ENCODE measurements at places on chromosomes 1 and 21.

GRCh38 chr1:181021159-181021558, 1.5 kb downstream of the STX6 start:
- peak overlapping the region; percentile 93 for H3K27ac ChIP-seq
- H3K36me3 ChIP-seq = peaks cover 3% of the 10 kb centered on the region
- peaks cover 26% of the 10 kb centered on the region for H3K4me1 ChIP-seq
- H3K27me3 ChIP-seq = no peaks in the 10 kb centered on the region

- H3K4me1 ChIP-seq = peaks cover 50% of the 10 kb centered on the region
- DNase-seq = no peak
- peak overlapping the region; percentile 97 for H3K27ac ChIP-seq
- H3K36me3 ChIP-seq = peaks cover 17% of the 10 kb centered on the region
- H3K4me3 ChIP-seq = no peak overlapping the region
Measured at GRCh38 chr1:9369964-9370788, 77.5 kb downstream of the SPSB1 start.

DNA sequence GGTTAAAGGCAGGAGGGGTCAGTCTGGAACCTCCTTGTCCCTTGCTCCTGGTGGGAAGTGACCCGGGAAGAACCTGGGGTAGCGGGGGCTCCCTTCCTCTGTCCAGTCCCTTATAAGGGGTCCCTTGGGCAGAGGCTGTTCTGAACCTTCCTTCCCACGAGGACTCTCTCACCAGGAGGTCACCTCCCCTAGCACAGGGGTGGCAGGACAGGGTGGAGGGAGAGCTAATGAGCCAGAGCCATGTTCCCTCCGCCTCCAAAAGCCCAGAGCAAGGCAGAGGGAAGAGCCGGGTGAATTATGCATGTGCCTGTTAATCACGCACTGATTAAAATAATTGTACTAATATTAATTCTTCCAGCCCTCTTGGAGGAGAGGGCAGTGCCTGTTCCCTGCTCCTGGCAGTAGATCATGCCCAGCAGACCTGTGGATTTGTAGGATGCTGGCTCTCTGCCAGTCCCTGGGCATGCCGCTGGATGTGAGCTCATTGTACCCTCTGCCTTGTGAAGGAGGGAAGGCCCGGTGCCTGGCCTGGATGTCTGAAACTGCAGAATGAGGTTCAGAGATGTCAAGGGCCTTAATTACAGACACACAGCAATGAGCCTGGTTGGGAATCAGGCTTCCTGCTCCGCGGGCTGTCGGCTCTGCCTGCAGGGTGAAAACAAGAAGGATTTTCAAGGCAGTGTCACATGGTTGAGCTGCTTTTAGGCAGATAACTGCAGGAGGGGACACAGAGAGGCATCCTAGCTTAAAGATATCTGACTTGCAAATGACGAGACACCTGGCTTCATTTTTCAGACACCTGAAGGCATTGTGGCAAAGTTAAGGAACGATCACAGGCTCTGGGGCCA, 68.2 kb downstream of the IGSF21 start:
- peaks cover 4% of the 10 kb centered on the region for H3K27me3 ChIP-seq
- H3K36me3 ChIP-seq = no peaks in the 10 kb centered on the region
- H3K4me1 ChIP-seq = no peaks in the 10 kb centered on the region
- H3K4me3 ChIP-seq = no peak overlapping the region

DNA sequence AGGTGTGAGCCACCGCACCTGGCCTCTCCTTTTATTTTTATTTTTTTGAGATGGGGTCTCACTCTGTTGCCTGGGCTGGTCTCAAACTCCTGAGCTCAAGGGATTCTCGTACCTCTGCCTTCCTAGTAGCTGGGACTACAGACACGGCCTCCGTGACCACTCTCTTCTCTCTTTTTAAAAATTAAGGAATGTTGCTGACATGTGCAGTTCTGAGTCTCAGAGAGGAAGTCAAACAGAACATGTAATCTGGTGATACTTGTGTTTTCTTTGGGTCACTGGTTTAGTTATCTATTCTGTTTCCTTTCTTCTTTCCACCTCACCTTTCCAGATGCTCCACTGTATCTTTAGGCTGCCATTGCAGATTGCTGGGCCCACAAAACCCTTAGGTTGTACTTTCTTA, 2.7 kb downstream of the WDTC1 start:
- no peak overlapping the region for H3K4me3 ChIP-seq
- no peak overlapping the region for H3K27ac ChIP-seq
- DNase-seq = no peak
- no peaks in the 10 kb centered on the region for H3K27me3 ChIP-seq
- peaks cover 30% of the 10 kb centered on the region for H3K4me1 ChIP-seq

DNA sequence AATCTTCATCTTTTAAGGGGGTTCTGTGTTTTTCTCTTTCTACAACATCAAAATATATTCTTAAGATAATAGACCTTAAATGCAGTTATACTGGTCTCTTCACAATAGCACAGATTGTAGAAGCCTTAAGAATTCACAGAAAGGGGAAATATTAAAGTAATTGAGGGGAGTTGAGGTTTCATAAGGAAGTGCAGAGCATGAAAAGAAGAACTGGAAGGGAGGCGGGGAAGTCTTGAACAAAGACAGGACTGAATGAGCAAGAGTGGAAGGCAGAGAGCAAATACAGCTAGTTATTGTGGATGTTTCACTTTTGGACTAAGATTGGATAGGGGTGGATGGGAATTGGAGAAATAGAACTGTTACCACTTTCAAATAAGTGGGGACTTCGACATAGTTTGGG, 67.7 kb downstream of the PTGER3 start:
- no peaks in the 10 kb centered on the region for H3K4me1 ChIP-seq
- DNase-seq = no peak
- H3K27ac ChIP-seq = no peak overlapping the region
- no peaks in the 10 kb centered on the region for H3K36me3 ChIP-seq
- H3K4me3 ChIP-seq = no peak overlapping the region

- no peaks in the 10 kb centered on the region for H3K27me3 ChIP-seq
- DNase-seq = no peak
- H3K4me1 ChIP-seq = no peaks in the 10 kb centered on the region
- H3K4me3 ChIP-seq = no peak overlapping the region
- H3K27ac ChIP-seq = no peak overlapping the region
Measured at GRCh38 chr1:53265581-53265980, 27.3 kb upstream of the MAGOH start.

DNA sequence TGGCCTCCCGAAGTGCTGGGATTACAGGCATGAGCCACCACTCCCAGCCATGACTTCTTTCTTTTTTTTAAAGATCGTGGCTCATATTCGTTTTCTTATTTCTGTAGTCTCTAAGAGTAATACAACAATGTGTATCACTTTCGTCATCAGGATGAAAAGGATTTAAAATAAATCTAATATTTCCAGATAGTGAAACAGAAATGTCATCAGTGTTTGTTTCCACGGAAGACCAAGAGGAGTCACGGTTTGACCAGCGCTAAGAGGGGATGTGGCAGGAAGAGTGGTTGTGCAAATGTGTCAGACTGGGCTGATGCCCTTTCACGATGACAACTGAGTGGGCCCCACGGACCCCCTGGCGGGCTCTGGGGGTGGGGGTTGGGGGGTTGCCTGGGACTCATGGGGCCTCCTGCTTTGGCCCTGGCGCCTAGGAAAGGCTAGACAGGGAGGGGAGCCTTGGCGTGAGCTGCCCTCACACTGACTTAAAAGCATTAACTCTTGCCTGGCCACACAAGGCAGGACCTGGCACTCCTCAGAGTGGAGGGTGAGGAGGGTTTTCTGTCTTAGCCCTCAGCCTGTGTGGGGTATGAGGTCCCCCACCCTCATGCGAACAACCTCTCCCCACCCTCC, 8.4 kb downstream of the SOX13 start:
- no peak overlapping the region for H3K27ac ChIP-seq
- peaks cover 55% of the 10 kb centered on the region for H3K4me1 ChIP-seq
- DNase-seq = no peak
- no peak overlapping the region for H3K4me3 ChIP-seq
